ENCODE measurements at places on chromosomes 7 and 10. TPM values are rescaled to one million over a fixed set of nuclear protein-coding genes. Genes with fewer than 3 reads are reported as not detected.
A peak's percentile ranks its signal among the peaks of the same experiment; 100 is the strongest.

DNA sequence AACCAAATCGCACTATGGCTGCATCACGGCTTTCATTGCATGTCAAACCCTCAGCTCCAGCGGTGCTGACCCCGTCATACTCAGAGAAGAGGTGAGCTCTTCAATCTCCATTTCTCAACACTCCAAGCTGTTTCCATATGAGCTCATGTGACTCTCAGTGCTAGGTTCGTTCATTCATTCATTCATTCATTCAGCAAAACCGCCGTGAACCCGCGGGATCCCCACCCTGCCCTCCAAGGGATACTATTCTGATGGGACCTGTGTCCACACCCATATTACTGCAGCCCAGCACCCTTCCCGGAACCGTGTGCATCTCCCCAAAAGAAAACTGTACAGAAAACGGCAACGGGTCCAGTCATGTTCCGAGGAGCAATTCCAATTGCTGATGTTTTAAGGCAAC, 184.7 kb downstream of the DIP2C start:
- DNase-seq: no peak

LIPK gene
- total RNA-seq: not detected

GRCh38 chr10:7335977-7336376, 74.9 kb downstream of the SFMBT2 start:
- no peak for DNase-seq

- no peak for DNase-seq
These were observed 54.0 kb downstream of the MALSU1 start for GRCh38 chr7:23353172-23353571.

DNA sequence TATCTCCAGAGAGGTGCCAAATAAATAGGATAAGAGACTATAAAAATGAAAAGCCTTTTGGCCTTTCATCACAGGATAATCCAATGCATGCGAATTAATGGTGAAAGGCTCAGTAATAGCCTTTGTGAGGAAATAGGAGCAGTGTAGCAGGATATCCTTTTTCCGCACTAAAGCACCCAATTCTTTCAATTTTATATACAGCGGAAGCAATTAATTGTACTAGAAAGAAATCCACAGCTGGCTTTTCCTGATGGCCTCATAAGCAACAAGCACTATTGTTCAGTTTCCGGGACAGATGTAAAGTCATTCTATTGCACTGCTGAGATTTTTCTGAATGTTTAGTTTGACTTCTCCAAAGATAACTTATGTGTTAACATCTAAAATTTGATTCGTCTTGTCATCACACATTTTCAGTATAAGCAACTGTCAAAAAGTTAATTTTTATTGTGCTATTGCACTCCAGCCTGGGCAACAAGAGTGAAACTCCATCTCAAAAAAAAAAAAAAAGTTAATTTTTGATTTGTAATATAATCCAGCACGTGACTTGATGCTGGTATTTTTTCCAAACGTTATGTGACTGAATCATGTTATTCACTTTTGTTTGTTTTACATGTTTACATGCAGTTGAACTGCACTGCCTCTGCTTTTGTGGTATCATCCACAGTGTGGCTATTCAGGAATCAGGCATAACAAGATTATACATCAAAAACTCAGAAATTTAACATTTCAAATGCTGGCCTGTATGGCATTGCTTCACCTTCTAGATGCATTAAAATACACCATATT, 8.4 kb upstream of the BMPR1A start:
- DNase-seq: no peak

GRCh38 chr10:129621693-129622092, 154.7 kb downstream of the MGMT start:
- DNase-seq: no peak

AKR1C4 gene
- total RNA-seq: not detected

UCN3 gene
- not detected for total RNA-seq

DNA sequence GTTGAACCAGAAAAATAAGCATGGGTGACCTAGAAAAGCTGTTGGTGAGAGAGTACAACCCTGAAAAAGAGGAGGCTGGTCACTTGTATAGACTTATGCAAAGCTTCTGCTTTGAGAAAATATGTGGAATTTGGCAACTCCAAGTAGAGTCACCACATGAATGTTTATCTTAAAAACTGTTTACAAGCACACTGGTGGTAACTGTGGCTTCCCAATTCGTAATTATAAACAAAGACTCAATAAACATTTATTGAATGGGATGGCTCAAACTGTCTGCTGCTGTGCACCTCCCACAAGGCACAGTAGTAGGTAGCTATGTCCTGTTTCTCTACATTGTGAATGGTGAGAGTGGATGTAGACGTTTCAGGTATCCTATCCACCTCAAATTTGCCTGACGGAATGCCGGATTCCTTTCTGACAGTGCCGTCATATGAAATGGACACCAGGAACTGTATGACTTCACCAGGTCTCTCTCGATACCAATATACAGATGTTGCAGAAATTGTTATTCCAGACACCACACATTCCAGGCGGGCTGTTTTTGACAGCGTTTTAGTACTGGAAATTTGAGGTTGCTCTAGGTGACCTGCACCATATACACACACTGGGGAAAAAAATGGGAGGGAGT, 43.4 kb upstream of the TARP start:
- no peak for DNase-seq

DNA sequence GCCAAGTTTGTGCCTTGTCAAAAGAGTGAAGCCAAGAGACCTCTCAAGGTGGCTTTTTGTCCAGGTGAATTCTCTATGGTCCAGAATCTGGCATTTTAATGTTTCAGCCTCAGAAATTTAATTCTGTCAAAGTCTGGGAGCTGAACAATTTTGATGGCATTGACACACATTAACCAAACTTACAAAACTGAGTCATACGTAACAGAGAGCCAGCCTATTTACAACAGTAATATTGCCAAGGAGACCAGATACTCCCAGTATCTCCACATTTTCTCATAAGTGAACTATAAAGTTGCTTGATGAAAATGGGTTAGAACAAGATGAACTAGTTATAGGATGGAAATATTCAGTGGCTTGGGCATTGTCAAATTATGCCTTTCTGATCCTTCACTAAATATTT, 43.8 kb downstream of the PDE6C start:
- peak; percentile 19 for DNase-seq

DNA sequence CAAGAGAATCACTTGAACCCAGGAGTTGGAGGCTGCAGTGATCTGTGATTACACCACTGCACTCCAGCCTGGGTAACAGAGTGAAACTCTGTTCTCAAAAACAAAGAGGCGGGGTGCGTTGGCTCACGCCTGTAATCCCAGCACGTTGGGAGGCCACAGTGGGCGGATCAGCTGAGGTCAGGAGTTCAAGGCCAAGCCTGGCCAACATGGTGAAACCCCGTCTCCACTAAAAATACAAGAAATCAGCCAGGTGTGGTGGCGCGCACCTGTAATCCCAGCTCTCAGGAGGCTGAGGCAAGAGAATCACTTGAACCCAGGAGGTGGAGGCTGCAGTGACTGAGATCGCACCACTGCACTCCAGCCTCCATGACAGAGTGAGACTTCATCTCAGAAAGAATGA, 42.4 kb upstream of the NCAPG2 start:
- no peak for DNase-seq

- no peak for DNase-seq
These were observed 33.8 kb downstream of the MICALL2 start for GRCh38 chr7:1425292-1426136.

DNA sequence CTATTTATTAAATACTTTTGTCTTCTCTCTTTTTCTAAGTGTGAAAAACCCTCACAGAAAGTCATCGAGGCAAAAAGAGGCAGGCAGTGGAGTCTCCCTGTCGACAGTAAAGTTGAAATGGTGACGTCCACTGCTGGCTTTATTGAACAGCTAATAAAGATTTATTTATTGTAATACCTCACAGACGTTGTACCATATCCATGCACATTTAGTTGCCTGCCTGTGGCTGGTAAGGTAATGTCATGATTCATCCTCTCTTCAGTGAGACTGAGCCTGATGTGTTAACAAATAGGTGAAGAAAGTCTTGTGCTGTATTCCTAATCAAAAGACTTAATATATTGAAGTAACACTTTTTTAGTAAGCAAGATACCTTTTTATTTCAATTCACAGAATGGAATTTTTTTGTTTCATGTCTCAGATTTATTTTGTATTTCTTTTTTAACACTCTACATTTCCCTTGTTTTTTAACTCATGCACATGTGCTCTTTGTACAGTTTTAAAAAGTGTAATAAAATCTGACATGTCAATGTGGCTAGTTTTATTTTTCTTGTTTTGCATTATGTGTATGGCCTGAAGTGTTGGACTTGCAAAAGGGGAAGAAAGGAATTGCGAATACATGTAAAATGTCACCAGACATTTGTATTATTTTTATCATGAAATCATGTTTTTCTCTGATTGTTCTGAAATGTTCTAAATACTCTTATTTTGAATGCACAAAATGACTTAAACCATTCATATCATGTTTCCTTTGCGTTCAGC, 43.4 kb downstream of the TARP start:
- no peak for DNase-seq

GRCh38 chr10:24690961-24691512, 32.6 kb downstream of the ARHGAP21 start:
- DNase-seq: no peak

- DNase-seq: peak; percentile 81
These were observed 51.4 kb upstream of the SMNDC1 start for GRCh38 chr10:110355922-110356627.

DNA sequence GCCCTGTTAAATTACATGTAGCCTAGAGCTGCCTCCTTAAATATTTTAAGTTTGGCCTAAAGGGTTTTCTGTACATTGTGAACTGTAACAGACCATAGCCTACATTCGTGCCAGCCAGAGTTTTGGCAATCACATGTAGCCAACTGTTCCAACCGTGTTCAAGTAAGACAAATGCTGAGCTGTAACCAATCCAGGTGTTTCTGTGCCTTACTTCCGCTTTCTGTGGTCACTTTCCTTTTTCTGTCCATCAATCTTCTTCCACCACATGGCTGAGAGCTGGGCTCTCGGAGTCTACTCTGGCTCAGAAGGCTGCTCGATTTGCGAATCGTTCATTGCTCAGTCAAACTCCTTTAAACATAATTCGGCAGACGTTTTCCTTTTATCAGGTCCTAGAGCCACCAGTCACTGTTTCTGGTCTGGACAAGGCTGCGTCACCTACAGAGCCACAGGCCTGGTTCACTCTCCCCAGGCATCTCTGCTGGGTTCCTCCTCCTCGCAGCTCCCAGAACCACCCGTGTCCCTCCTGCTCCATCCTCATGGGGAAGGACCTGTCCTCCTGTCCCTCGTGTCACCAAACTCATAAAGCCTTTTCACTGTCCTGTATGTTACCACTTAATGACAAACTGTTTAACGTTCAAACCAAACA, 158.0 kb upstream of the RHEB start:
- no peak for DNase-seq

GRCh38 chr7:94439893-94440381, 45.2 kb downstream of the COL1A2 start:
- DNase-seq: no peak
